ENCODE measurements at places on chromosomes 12 and 14.

DNA sequence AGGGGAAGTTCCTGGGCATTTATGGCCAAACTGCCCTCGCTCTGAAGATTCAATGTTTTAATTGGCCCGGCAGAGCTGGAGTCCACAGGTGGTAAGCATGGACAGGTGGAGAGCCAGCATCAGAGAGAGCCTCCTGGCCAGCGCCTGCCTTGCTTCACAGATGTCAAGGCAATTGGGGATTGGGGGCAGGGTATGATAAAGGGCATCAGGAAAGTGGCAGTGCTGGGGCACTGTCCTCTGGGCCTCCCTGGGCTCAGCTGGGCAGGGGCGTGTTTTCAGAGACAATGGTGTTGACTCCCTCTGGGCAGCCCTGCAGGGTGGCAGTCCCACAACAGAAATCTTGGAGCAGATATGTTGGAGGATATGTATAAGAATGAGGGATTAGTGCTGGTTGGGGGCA, 237.3 kb downstream of the CACNA1C start:
- no peak for DNase-seq

DNA sequence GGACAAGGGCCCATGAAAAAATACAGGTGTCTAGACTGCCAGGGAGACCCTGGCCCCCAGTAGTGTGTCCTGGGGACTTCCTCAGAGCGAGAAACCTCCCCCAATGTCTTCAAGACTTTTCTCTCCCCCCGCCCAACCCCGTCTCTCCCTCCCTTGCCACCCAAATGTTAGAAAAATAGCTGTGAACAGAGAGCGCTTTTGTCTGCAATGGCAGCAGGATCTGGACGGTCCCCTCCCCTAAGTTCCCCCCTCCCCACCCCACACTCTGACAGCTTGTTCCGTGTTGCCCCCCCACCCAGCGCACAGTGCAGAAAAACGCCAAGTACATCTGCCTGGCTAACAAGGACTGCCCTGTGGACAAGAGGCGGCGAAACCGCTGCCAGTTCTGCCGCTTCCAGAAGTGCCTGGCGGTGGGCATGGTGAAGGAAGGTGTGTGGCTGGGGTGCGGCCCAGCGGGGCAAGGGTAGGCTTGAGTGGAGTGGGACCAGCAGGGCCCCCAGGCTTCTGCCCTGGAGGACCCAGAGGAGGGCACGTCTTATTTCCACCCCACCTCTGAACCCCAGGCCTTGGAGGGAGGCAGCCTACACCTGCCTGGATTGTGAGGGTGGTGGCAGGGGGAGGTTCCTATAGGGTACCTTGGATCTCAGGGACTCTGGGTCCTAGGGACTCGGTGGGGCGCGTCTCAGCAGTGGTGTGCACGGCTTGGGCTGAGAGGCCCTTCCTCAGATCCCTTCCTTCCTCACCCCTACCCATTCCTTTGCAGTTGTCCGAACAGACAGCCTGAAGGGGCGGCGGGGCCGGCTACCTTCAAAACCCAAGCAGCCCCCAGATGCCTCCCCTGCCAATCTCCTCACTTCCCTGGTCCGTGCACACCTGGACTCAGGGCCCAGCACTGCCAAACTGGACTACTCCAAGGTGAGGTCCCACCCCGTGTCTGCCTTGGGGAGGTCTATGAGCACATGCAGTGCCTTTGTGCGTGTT, 4.8 kb downstream of the NR4A1 start:
- no peak for DNase-seq

- DNase-seq, result no peak
Observed at GRCh38 chr12:45324391-45324790, 108.5 kb downstream of the ANO6 start.

- no peak for DNase-seq
Observed at GRCh38 chr14:39733741-39734140, 301.5 kb upstream of the FBXO33 start.

GRCh38 chr14:103594265-103594664, 31.5 kb downstream of the COA8 start:
- DNase-seq, result no peak

DNA sequence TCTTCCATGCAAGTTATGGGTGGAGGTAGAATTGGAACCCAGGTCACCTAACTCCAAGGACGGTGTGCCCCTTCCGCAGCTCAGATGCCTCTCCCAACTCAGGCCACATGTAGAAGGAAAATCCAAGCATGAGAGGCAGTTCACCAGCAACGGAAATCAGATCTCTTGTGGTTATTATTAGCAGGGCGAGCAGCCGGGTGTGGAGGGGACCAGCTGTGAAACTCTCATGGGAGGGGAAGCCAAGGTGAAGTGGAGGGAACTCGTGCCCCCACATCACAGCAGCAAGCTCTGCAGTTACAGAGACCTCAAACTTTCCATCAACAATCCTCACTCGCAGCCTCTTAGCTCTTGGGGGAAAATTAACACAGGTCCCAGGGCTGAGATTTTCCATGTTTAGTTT, 79.7 kb downstream of the KSR2 start:
- no peak for DNase-seq
